B cell (primary cell): ENCODE measurements at places on chromosomes 3 and 15. TPM values are rescaled to one million over a fixed set of nuclear protein-coding genes. Genes with fewer than 3 reads are reported as not detected.

- H3K4me3 ChIP-seq: no peak overlapping the region
- DNase-seq: no peak
- no peaks in the 10 kb centered on the region for H3K27me3 ChIP-seq
Measured at GRCh38 chr3:78893161-78893560, 874.6 kb downstream of the ROBO1 start.

GRCh38 chr15:60363087-60363549 is 34.7 kb downstream of the ANXA2 start:
- no peak overlapping the region for H3K4me3 ChIP-seq
- peaks cover 1% of the 10 kb centered on the region for H3K36me3 ChIP-seq

Gene AP3B2
- polyA plus RNA-seq: 0.16 and 0.37 TPM in 2 replicates

GRCh38 chr15:74616366-74616939 is 817 bp downstream of the CLK3 start:
- H3K4me1 ChIP-seq: peaks cover 45% of the 10 kb centered on the region
- no peaks in the 10 kb centered on the region for H3K36me3 ChIP-seq
- H3K27me3 ChIP-seq: no peaks in the 10 kb centered on the region
- H3K4me3 ChIP-seq: peak overlapping the region; percentile 100
- H3K27ac ChIP-seq: peak overlapping the region; percentile 93
- peak; percentile 61 for DNase-seq

DNA sequence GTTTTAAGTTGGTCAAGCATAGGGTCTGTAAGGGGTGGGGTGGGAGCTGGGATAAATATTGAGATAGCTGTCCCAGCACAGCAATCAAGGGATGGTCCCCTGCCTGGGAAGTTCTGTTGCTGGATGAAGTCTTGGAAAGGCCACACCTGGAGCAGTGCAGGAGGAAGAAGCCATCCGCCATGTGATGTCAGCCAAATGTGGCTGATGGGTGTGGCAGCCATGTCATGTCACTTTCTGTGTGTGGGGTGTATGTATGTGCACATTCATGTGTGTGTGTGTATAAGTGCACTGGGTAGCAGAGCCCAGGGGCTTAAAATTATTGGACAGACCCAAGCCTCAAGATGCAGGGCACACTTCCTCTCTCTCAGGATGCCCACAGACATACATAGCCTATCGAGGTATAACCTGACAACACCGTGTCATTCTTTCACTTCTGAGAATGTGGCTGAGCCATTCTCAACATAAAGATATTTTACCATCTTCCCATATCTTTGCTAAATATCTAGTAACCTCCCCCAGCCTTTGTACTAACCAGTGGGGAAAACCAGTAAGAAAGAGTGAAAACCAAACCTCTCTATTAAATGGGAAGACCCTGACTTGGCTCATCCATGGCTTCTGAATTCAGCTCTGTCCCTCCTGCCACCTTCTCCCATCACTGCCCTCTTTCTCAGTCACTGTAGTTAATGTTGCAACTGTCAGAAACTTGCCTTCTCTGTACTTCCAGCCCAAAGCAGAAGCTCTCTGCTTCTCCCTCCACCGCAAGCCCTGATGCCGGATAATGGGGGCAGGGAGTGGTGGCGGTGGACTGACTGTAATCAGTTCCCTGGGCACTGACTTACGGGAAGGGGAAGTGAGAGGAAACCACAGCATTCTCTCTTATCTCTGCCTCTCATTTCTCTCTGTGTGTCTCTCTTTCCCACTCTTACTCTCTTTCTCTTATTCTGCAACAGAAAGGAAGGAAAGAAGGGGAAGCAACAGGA is 11.2 kb downstream of the TNFSF10 start:
- H3K36me3 ChIP-seq: peaks cover 74% of the 10 kb centered on the region
- peak overlapping the region; percentile 16 for H3K4me3 ChIP-seq
- no peaks in the 10 kb centered on the region for H3K27me3 ChIP-seq
- peak; percentile 56 for DNase-seq
- H3K4me1 ChIP-seq: peaks cover 24% of the 10 kb centered on the region

DNA sequence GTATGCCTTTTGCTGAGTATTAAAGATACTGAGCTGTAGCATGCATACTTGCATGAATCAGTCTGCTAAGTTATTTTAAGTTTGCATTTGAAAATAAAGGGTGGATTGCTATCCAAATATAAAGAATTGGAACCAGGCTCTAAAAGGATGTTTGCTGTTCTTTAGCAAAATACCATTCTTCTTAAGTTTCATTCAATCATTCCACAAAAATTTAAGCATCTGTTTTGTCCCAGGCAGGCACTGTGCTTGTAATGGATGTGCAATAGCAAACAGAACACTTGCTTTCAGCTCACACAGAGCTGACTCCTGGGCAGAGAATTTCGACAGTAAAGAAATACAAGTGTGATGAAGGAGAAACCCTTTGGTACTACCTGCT is 151.1 kb downstream of the PGPEP1L start:
- peaks cover 22% of the 10 kb centered on the region for H3K4me1 ChIP-seq
- no peak overlapping the region for H3K27ac ChIP-seq
- H3K27me3 ChIP-seq: no peaks in the 10 kb centered on the region

Gene SLC28A2
- not detected in 2 replicates for polyA plus RNA-seq
